ENCODE measurements at places on chromosomes 16 and 17.

GRCh38 chr16:85370881-85371651, 242.1 kb upstream of the GSE1 start:
- no peak for DNase-seq

- no peak for DNase-seq
Observed at GRCh38 chr17:61669522-61669921, 78.5 kb upstream of the NACA2 start.

DNA sequence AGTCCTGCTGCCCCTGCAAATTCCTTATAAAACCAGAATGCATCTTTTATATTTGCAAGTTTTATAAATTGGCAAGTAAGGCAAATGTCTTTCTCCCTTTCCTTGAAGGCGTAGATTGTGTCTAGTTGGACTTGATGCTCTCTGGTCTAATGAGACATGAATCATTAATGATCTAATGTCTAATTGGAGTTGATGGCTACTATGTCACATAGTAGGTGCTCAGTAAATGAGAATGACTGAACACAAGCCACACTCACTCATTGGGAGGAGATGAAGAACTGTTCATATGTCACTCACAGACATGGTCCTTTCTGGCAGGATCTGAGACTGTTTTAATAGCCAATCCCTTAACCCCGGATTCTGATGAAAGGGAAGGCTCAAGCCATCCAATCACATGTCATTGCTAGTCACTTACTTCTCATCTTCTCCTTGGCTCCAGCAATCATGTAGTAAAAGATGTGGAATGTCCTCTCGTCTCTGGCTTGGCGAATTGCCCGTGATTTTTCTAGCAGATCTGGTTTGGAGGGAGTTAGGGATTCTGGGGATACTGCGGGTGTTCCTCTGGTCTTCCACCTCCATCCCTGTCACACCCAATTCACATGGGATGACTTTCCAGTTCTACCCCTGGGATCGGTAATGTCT, 81.0 kb downstream of the MYH11 start:
- no peak for DNase-seq

- no peak for DNase-seq
Observed at GRCh38 chr17:63364944-63365343, 81.2 kb downstream of the CYB561 start.

DNA sequence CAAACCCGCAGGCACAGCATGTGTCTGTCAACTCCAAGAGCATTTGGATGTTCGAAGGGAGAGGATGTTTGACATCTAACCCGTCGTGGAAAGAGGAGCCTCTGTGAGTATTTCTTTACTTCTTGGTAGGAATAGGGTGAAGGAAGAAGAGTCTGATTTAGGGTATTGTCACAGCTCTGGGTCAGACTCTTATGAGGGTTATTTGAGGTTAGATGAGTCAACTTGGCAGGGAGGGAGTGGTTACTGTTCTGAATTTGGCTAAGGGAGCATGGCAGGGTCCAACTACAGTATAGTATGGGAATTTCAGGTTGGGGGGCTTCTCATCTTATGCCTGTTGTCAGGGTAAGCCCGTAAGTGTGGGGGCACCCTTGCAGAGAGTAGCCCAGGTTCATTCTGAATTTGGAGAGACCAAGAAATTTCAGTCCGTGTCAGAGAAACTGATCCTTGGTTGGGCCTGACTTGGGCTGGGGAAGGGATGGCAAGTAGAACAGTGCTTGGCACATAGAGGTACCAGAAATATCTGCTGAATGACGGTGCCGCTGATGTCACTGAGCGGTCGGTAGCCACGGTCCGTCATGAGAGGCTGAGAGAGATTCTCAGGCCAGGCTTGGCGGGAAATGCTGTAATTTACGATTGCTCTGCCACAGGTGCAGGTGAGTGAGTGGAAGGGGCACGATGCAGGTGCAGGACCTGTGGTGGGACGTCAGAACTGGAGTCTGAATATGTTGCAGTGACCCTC, 43.2 kb downstream of the MYH3 start:
- no peak for DNase-seq

- DNase-seq: no peak
Observed at GRCh38 chr16:5575121-5575520, 477.5 kb upstream of the EEF2KMT start.

- DNase-seq: no peak
Observed at GRCh38 chr17:60371818-60372510, 20.0 kb downstream of the USP32 start.

- no peak for DNase-seq
Observed at GRCh38 chr17:81667754-81668153, 1.2 kb downstream of the CCDC137 start.

DNA sequence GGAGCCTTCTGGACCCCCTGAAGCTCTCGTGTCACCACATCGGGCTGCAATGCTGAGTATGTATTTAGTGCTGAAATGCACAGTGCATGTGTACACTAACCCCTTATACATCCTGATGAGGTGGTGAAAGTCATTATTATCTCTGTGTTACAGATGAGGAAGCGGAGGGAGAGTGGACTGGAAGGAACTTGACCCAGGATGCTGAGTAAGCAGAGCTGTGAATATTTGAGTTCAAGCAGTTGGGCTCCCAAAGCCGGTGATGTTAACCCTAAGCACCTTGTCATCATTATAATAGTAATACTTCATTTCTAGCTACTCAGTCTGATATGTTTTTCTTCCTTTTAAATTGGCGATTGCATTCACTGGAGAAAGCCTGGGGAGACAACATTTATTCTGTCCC, 25.9 kb upstream of the NKD1 start:
- no peak for DNase-seq

GRCh38 chr16:17412791-17413190, 58.0 kb downstream of the XYLT1 start:
- no peak for DNase-seq

DNA sequence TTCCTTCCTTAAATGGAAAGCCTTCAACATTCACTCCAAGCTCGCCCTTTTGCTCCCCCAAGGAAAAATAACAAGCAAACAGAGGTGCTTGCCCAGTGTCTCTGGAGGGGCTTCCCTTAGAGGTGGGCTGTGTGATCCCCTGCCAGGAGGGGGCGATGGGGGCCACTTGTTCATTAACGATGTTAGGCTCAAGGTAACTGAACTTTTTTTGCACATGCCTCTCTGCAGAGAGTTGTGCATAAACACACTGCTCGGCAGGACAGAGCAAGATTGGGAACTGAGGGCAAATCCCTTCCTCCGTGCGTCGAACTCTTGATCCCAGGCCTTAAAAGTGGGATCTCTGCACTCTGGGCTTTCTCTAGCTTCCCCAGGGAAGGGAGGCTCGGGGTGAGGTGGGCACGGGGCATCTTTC, 15.5 kb upstream of the NAGLU start:
- no peak for DNase-seq

- no peak for DNase-seq
Observed at GRCh38 chr16:28549301-28549899, 4.3 kb upstream of the SGF29 start.

DNA sequence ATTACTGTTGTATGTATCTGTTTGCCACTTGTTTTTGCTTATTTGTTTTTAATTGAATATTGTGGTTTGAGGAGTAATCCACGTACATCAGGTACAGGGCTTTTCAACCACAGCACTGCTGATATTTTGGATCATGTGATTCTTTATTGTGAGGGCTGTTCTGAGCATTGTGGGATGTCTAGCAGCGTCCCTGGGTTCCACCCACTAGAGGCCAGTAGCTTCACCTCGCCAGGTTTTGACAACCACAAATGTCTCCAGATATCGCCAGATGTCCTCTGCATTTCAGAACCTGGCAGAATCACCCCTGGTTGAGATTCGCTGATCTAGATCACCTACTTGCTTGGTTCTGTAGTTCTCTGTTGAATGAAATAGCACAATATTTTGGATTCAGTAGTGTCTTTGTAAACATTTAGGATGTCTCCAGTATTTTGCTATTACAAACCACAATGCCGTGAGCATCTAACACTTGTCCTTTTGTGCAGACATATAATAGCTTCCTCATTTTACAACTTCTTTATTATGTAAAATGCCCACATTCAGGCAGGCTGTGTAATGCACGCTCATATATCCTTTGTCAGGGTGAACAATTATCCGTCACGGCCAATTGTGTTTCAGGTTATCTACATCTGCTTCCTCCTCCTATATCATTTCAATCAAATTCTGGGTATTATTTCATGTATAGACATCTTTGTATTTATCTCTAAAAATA, 380.3 kb downstream of the SNX29 start:
- no peak for DNase-seq

DNA sequence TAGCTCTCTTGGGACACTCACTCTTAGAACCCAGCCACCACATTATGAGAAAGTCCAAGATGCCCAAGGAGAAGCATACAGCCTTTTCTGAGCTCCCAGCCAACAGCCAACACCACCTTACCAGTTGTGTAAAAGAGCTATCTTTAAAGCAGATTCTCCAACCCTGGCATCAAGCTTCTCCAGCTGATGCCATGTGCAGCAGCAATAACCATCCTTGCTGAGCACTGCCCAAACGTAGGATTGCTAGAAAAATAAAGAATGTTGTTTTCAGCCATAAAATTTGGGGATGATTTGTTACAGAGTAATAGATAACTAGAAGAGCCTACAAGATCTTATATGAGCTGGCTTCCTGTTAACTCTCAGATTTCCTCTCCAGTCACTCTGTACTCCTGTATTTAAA, 443.7 kb upstream of the DYNLRB2 start:
- DNase-seq: no peak

- DNase-seq: no peak
Observed at GRCh38 chr17:67982034-67982640, 14.1 kb downstream of the C17orf58 start.

All from fibroblast of skin of left quadriceps (primary cell).